ENCODE measurements at places on chromosomes 3 and 15.

- DNase-seq = peak; percentile 25
Measured at GRCh38 chr15:92807971-92808571, 92.1 kb upstream of the CHD2 start.

- DNase-seq = no peak
Measured at GRCh38 chr3:69304396-69304795, 81.5 kb downstream of the FRMD4B start.

DNA sequence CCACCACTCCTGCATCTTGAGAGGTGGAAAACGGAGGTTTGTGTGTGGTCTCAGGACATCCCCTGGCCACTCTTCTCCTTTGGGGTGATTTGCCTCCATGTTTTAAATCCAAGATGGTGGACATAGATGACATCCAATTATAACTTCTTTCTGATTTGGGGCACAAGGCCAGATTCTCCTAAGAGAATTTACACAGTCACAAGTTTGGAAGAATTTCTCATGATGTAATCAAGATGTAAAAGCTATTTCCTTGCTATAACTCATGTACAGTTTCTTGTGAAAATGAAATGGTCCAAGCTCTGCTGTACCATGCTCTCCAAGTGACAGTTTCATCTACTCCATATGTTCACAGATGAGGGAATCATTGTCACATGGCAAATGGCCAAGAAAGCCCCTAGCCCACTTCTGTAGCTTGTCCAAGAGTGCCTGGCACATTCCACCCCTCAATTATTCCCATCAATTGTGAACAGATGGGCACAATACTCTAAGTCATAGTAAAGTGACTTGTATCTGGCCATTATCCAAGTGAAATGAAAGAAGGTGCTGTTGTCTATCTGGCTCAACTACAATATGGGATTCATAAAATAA, 134.6 kb upstream of the ROPN1 start:
- DNase-seq = no peak

- DNase-seq = no peak
Measured at GRCh38 chr15:52976516-52977075, 186.5 kb upstream of the ONECUT1 start.

- DNase-seq = no peak
Measured at GRCh38 chr15:72368899-72369298, 6.9 kb downstream of the HEXA start.

DNA sequence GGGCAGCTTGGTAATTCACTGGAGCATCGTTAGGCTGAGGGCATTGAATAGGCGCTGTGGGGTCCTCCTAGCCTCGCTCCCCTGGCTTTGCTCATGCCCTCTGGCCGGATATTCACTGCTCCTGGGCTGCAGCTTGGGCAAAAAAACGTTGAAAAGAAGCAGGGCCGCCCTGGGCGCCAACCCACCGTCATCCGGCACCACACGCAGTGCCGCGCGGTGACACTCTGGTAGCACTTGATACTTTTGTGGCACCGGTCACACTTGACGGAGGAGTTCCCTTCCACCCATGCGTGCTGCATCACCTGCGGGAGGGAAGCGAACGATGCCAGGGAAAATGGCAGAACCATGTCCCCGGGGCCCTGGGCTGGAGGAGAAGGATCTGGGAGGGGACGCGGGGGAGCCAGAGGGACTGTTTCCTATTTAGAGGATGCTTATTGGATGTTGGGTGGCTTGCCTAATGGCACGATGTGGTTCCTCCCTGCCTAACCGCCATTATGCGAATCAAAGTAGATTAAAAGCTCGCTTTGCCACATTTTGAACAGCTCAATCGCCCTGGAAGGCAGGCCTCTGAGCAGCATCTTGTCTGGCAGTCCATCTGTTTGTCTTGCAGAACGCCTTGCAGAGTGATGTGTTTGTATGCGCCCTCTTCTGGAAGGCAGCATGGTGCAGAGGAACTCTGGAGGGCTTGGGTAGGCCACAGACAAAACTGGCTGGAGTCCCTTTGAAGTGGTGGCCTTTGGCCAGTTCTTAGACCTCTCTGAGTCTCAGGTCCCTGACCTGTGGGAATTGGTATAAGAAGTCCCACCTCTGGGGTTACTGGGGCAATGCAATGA, 93.2 kb downstream of the DGKG start:
- no peak for DNase-seq

DNA sequence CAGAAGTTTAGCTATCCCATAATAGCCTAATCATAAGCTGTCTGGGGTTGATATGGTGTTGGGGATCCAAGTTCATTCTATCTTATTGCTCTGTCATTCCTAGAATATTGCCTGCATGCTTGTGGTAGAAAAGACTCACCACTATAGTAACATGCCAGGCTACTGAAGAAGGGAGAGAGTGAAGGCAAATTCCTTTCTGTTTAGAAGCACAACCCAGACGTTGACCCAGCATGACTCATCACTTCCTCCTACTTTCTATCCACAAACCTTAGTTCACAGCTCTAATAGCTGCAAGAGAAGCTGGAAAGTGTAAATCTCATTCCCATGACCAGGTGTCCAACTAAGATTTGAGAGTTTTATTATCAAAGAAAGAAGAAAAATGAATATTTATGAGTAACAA, 57.8 kb upstream of the NMD3 start:
- no peak for DNase-seq

- no peak for DNase-seq
Measured at GRCh38 chr3:170780955-170781354, 89.0 kb downstream of the RPL22L1 start.

GRCh38 chr15:74893627-74894026, 3.8 kb downstream of the MPI start:
- DNase-seq = peak; percentile 75

- DNase-seq = no peak
Measured at GRCh38 chr15:80779658-80780415, 667 bp downstream of the CEMIP start.

DNA sequence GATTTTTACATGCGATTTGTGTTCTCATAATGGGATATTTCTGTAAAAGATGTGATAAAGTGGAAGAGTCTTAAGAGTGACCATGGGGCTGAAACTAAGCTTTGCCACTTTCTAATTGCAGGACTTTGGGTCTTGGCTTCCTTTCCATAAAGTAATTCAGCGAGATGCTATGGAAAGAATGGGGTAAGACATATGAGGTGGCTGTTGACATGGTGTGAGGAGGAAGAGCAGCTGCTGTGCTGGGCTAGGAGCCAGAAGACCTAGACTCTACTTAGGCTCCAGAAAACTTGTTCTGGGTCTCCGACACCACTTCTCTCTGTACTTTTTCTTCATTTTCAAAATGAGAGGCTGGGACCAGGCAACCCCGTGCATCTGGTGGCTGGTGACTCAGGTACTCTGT, 654.5 kb upstream of the CFAP20DC start:
- no peak for DNase-seq

GRCh38 chr3:3778641-3779270, 20.5 kb upstream of the LRRN1 start:
- no peak for DNase-seq

GRCh38 chr15:62853114-62853840, 189.3 kb upstream of the TPM1 start:
- no peak for DNase-seq

DNA sequence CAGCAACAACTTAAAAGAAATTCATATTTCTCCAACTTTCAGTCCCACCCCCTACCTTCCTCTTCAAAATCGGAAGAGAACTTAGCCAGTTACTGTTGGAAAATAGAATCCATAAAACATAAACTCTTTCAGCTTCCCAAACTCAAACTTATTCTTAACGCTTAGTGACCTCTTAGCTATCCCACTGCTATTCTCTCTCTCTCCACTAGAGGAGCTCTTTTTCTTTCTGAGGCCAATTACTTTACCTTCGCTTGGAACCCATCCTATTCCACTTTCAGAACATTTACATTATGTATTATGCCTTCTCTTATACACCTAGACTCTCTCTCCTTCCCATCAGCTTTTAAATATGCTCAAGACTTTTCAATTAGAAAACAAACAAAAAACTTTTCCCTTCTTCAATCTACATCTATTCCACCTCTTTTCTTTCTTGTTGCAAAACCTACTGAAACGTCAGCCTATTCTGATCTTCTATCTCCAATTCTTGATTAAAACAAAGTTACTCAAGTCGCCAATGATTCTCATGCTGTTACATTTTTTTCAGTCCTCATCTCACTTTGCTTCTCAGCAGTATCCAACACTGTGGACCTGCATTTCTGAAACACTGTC, 13.4 kb upstream of the GHSR start:
- DNase-seq = peak; percentile 22

GRCh38 chr3:128548021-128548420, 55.0 kb upstream of the GATA2 start:
- no peak for DNase-seq

GRCh38 chr3:57142411-57142723, 22.8 kb downstream of the IL17RD start:
- no peak for DNase-seq

DNA sequence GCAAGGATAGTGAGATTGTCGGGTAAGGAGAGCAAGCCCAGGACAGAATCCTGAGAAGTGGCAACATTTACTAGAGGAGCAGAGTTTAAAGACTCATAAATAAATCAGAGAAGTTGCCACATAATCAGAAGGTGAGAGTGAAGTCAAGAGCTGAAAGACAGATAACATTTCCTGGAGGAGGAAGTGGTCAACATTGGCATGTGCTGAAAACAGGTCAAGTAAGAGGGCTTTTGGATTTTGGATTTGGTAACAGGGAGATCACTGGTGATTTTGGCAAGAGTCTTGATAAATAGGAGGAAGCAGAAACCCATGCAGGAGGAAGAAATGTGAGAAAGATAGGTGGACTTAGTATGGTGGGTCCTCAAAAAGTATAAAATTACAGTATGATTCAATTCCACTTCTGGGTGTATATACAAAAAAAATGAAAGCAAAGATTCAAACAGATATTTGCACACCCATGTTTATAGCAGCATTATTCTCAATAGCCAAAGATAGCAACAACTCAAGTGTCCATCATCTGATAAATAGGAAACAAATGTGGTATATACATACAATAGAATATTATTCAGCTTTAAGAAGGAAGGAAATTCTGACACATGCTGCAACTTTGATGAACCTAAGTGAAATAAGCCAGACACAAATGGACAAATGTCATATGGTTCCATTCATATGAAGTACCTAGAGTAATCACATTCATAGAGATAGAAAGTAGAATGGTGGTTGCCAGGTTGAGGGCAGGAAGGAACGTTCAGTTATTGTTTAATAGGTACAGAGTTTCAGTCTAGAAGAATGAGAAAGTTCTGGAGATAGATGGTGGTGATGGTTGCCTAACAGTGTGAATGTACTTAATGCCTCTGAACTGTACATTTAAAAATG, 27.3 kb upstream of the MBNL1 start:
- no peak for DNase-seq

GRCh38 chr3:165518346-165518745, 318.9 kb downstream of the BCHE start:
- DNase-seq = no peak

DNA sequence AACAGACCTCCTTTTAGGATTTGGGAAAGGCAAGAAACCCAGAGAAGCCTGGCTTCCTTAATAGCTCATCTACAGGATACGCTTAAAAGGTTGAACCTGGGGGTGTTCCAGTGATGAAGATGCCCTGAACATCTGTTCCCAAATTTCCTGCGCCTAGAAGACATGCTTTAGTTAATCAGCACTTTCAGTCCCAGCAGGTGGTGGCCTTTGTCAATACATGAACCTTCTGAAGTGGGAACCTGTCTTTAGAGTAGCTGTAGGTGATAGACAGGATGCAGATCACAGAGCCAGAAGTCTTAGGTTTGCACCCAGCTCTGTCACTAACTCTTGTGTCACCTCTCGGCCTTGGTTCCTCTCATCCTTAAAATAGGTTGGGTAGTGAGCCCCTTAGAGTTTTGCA, 149.7 kb upstream of the SYNPR start:
- DNase-seq = no peak

DNA sequence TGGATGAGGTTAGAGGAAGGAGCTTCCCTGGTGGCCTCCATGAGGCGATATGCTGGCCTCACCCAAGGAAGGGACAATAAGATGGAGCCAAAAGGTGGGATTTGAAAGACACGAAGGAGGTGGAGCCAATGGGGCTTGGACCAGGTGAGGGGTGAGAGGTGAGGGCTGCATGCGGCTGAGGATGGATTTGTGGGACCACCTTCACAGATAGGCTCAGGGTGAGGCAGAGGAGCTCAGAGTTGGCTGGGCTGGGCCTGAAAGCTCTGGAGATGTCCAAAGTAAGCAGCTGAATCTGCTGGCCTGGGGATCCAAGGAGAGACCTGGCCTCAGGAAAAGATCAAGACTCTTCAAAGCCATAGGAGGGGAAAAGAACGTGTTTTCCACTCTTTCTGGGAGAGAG, 49.8 kb downstream of the EXOG start:
- no peak for DNase-seq

DNA sequence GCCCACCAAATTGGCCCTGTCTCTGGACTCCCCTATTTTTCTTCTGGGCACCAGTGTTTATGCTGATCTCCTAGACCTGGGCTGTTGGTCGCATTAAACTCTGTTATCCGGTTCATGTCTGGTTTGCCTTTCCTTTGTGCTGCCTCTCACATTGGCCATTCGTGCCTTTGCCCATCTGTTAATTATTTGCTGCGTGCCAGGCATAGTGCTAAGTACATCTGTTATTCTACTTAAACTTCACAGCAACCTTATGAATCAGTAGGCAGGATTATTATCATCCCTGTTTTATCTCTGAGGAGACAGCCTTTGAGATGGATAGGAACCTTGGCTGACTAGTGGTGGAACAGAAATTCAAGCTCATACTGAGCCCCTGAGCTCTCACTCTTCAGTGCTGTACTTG, 76.0 kb downstream of the THSD4 start:
- no peak for DNase-seq

- no peak for DNase-seq
Measured at GRCh38 chr15:57646087-57646486, 54.4 kb downstream of the MYZAP start.

GRCh38 chr3:117052395-117052794, 342.8 kb downstream of the TUSC7 start:
- DNase-seq = no peak

DNA sequence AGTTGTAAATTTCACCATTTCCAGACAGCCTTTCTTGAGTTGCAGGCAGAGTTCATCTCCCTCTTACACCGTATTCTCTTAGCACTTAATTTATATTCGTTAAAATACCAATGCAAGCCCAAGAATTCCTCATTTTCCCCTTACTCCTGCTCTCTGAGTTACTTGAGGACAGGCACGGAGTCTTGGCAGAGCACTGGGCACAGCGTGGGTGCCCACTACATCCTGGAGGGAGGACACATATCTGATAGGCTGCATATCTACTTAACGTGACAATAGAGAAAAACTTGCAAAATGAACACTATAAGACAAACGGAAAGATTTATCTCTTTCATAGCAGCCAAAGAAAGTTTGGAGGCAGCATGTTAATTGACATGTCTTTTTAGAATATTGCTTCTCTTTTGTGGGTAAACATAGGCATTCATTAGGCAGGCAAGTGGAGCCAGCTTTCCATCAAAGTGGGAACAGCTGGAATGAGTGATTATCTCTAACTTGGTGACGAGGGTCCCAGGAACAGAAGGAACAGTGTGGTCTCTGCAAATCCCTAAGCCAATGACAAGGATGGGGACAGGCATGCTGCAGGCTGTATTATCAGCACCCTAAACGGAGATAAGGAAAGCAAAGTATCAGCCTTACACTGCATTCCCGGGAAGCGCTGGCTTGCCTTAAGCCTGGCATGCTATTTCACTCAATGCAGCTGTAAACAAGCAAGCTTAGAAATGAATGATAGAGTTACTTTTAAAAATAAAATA, 116.5 kb downstream of the RTP4 start:
- no peak for DNase-seq

GRCh38 chr15:59528961-59529402, 82.6 kb upstream of the GCNT3 start:
- peak; percentile 60 for DNase-seq

GRCh38 chr15:50993598-50993997, 85.1 kb downstream of the AP4E1 start:
- DNase-seq = no peak
